SK-N-MC (cell line): ENCODE measurements at places on chromosomes 3 and 15.

GRCh38 chr15:61155741-61156700 lies 73.1 kb downstream of the RORA start:
- DNase-seq: peak; percentile 53

- DNase-seq: no peak
Measured at GRCh38 chr3:107813026-107813425, 277.8 kb downstream of the CD47 start.

DNA sequence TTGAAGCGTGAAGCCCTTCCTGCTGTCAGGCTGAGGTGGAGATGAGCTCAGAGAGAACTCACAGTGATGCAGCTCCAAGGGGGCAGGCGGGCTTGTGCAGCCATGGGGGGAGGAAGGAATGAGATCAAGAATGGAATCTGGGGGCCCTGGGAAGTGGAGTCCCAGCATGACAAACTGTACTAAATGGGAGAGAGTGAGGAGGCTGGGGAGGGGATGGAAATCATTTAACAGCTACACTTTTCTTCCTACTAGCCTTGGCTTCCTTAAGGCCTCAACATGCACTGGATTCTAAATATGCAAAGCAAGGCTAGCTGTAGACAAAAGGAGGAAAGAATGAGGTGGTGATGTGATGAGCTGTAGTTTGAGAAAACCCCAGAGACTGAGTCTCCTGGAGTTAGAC lies 133.9 kb downstream of the EEFSEC start:
- DNase-seq: no peak

DNA sequence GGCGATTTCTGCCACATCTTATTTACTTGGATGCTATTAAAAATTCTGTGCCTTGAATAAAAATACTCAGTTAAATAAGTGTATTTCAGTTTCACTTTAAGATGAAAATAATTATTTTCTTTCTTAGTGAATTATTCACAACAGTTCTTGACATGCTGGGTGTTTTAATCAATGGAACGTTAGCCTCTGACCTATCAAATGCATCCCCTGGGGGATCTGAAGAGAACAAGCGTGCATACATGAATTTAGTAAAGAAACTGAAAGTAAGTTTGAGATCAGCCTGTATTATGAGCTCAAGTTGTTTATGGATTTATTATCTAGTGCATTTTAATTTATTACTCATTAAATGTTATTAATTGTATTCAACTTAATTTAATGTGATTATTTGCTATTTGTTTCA lies 597 bp downstream of the P2RY12 start:
- DNase-seq: no peak
